ENCODE measurements at places on chromosomes 12 and 14. TPM values are rescaled to one million over a fixed set of nuclear protein-coding genes. Genes with fewer than 3 reads are reported as not detected.
A peak's percentile ranks its signal among the peaks of the same experiment; 100 is the strongest.

- no peak for DNase-seq
Observed at GRCh38 chr14:81743605-81744004, 210.0 kb upstream of the SEL1L start.

The SERPINA3 gene
- not detected for total RNA-seq

GRCh38 chr12:124231980-124232653 is 62.8 kb upstream of the RFLNA start:
- no peak for DNase-seq

The SDSL gene
- total RNA-seq: 2.2 TPM

GRCh38 chr12:39588348-39588747 is 31.3 kb downstream of the ABCD2 start:
- DNase-seq: no peak

- no peak for DNase-seq
Observed at GRCh38 chr14:93744876-93745275, 43.4 kb downstream of the PRIMA1 start.

DNA sequence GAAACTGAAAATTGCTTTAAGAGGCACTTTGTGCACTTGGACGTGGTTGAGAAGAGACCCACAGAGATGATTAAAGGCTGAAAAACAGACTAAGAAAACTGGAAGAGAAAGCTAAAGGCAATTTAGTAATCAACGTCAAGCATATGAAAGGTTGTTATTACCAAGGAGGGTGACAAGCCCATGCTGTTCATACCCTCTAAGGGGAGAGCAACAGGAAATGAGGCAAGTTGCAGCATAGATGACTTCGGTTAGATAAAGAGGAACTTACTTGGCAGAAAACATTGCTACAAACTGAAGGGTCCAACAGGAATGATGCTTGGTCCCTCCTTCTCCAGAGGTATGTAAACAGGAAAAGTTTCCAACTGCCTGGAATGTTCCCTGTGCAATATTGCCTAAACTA is 107.8 kb downstream of the DUSP6 start:
- DNase-seq: peak; percentile 56

The KRT6A gene
- not detected for total RNA-seq

GRCh38 chr14:81927070-81927469 is 393.4 kb upstream of the SEL1L start:
- DNase-seq: no peak

DNA sequence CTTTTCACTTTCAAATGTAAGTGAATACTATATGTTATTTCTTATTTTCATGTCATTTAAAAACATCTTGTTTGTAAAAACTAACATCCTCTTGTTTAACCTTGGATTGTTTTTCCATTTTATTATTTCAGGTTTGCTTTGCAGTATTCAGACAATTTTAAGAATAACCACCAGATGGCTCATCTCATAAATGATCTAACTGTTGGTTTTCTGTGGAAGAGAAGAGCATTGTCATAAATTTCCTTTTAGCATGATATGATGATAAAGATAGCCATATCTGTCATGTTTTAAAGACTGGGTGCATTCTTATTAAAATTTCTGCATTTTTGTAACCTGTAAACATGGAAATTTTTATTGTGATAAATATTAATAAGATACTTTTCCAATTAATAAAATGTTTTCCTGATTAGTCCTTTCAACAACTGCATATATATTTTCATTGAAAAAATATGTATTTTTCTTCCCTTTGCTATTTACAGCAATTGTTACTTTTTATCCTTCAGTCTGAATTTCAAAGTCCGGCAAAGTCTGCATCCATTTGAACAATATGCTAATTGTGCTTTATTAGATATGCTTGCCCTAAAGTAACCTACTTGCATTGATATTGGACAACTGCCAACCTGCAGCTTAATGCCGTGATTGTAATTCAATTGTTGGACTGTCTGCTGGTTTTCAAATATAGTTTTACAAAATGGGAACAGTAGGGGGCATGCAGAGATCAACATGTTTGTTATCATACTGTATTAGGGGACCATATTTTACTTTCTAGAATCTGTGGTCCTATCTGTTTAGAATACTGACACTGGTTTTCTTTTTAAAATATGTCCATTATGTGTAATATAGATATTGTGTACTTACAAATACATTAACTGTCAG is 163.4 kb downstream of the GARIN6 start:
- no peak for DNase-seq

The ZNF84 gene
- total RNA-seq: 28.0 TPM

All from naive thymus-derived CD4-positive, alpha-beta T cell (primary cell).